ENCODE measurements at places on chromosomes 7 and 10.

- DNase-seq: no peak
Observed at GRCh38 chr10:77586719-77587415, 50.7 kb downstream of the KCNMA1 start.

DNA sequence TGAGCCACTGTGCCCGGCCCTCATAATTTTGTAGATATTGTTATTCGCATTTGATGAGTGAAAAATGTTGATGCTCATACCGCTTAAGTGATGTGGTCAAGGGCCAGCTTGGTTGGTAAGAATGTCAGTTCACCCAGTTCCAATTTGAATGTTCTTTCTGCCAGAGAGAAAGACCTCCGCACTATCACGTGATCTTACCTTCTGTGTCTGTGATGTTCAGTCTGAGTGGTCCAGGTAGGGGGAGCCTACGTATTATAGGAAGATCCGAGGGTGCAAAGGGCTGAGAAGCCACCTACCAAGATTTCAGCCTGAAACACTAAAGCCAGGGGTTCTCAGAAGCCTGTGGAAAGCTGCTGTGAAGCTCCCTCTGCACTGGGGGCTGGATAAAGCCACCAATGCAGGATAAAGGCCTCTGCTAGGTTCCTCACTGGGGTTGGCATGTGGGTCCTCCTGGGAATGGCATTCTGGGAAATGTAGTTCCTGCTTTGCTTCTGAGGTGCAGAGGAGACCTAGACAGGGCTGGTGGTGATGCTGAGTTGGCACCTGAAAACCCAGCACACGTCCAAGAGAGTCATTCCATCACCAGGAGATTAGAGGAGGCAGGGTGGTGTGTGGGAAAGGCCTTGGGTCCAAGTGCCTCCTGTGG, 64.7 kb upstream of the AOAH start:
- no peak for DNase-seq

GRCh38 chr7:14294637-14295036, 305.2 kb upstream of the ETV1 start:
- DNase-seq: no peak

GRCh38 chr10:130400890-130401289, 264.7 kb downstream of the GLRX3 start:
- no peak for DNase-seq

GRCh38 chr10:3199488-3199887, 26.9 kb upstream of the PITRM1 start:
- DNase-seq: no peak

GRCh38 chr10:131195116-131195515, 116.4 kb downstream of the TCERG1L start:
- no peak for DNase-seq

DNA sequence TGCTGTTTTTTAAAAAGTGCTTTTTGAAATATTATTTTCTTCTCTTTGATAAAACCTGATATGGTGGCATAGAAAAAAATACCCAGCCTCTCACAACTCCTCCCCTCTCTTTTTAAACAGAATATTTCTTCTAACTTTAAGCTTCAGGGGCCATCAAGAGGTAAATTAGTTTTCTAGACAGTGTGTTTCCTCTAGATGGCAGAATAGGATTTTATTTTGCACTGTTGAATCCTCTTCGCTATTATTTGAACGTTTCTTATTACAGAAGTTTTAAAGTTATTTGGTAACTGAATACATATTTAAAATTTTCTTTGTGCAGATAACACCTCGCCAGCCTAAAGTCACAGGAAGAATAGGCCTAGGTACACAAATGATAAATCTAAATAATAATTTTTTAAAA, 30.3 kb downstream of the ARL5B start:
- no peak for DNase-seq

- DNase-seq: no peak
Observed at GRCh38 chr10:129792141-129792540, 171.9 kb downstream of the EBF3 start.
